ENCODE measurements at places on chromosomes 4 and X. TPM values are rescaled to one million over a fixed set of nuclear protein-coding genes. Genes with fewer than 3 reads are reported as not detected.

The SLC6A8 gene
- total RNA-seq: 0.84 TPM

The NAP1L5 gene
- total RNA-seq: 1.6 TPM

The GPR143 gene
- total RNA-seq: not detected

The XPNPEP2 gene
- 0.32 TPM for total RNA-seq

The PGAM4 gene
- not detected for total RNA-seq

The RNF212 gene
- 2.4 TPM for total RNA-seq

The RHOH gene
- total RNA-seq: 200 TPM

The NHS gene
- total RNA-seq: 0.67 TPM

The AFP gene
- total RNA-seq: not detected

The NAP1L3 gene
- 10.2 TPM for total RNA-seq

The MAGEA1 gene
- not detected for total RNA-seq

The VCX gene
- total RNA-seq: not detected

The JAKMIP1 gene
- 3.0 TPM for total RNA-seq

The CPZ gene
- total RNA-seq: not detected
